ENCODE measurements at places on chromosomes 2 and 18.

GRCh38 chr2:120347396-120348060 lies 1.6 kb downstream of the INHBB start:
- DNase-seq = no peak

DNA sequence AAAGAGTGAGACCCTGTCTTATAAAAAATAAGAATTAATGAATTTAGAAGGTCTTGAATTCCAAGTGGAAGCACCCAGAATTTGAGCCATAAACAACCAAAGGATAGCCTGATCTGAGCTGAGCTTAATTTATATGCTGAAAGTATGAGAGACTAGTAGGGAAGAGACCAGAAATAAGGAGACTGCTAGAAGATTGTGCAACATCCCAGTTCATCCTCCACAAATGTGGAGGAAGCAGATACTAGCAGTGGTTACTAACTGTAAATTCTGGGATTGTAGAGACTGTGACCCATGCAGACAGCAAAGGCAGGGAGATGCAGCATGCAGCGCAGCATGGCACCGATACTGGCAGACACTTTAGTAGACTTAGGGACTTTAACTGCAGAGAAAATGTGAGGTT lies 1.5 kb upstream of the SULT1C2 start:
- no peak for DNase-seq

DNA sequence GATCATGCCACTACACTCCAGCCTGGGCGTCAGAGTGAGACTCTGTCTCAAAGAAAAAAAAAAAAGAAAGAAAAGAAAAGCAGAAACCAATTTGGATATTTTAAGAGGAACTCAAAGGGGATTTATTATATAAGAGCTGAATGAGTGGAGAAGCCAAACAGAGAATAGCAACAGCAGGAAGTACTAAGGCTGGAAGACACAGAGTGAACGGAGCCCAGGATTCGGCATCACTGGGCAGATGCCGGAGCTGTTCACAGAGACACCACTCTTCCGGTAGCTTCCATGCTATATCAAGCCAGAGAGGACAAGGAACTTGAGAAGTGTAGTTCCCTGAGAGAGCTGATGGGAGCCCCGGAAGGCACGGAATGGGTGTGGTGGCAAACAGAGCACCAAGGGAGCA lies 47.0 kb upstream of the CABLES1 start:
- DNase-seq = no peak

- no peak for DNase-seq
Measured at GRCh38 chr2:15935189-15935588, 5.2 kb upstream of the MYCN start.

- no peak for DNase-seq
Measured at GRCh38 chr2:194363878-194364277, 1293.1 kb upstream of the SLC39A10 start.

GRCh38 chr18:62412231-62412979 lies 87.3 kb downstream of the TNFRSF11A start:
- no peak for DNase-seq

DNA sequence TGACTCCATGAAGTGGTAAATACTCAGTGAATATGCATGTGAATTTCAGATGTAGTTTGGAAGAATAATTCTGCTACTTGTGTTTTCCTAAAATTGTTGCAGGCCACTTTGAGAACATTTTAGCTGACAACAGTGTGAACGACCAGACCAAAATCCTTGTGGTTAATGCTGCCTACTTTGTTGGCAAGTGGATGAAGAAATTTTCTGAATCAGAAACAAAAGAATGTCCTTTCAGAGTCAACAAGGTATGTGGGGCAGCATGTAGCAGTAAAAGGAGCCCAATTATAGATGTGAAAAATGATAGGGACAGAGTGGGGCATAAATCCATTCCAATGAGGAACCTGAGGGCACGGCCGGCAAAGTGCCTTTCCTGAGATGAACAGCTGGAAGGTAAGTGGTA lies 16.1 kb downstream of the SERPINB5 start:
- DNase-seq = no peak

GRCh38 chr2:48707466-48707865 lies 48.1 kb downstream of the LHCGR start:
- DNase-seq = peak; percentile 9

- peak; percentile 86 for DNase-seq
Measured at GRCh38 chr2:37119157-37119556, 34.8 kb downstream of the GPATCH11 start.

DNA sequence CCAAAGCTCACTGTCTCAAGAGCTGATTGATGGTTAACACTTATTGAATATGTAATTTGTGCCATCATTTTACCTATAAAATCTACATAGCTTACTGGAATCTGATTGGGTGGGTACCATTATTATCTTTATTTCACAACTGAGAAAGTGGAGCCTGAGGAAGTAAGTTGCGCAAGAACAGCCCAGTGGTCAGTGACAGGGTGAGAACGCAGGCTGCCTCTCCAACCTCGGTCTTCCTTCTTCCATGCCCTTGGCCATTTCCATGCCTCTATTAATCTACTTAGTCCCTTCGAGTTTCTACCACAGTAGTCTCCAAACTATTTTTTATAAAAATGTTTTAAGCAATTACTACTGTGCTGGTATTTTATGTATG lies 390.9 kb upstream of the VWC2L start:
- no peak for DNase-seq

- DNase-seq = no peak
Measured at GRCh38 chr18:76538846-76539245, 43.8 kb upstream of the ZNF516 start.

- DNase-seq = peak; percentile 45
Measured at GRCh38 chr18:34592961-34593382, 117.1 kb upstream of the DTNA start.

DNA sequence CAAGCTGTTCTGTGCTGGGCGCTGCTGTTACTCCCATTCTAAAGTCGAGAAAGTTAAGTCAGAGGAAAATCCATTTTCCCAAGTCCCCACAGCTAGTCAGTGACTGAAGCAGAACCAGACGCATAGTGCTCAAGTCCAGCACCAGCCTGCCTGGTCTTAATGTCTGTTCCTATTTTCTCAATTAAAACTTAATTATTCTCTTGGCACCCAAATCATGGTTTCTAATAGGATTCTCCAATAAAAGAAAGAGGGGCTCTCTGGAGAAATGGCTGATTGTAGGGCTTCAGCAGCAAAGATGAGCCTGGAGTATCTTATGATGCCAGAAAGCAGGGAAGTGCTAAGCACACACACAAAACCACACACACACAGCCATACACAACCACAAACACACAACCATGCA lies 531.0 kb upstream of the SALL3 start:
- no peak for DNase-seq

DNA sequence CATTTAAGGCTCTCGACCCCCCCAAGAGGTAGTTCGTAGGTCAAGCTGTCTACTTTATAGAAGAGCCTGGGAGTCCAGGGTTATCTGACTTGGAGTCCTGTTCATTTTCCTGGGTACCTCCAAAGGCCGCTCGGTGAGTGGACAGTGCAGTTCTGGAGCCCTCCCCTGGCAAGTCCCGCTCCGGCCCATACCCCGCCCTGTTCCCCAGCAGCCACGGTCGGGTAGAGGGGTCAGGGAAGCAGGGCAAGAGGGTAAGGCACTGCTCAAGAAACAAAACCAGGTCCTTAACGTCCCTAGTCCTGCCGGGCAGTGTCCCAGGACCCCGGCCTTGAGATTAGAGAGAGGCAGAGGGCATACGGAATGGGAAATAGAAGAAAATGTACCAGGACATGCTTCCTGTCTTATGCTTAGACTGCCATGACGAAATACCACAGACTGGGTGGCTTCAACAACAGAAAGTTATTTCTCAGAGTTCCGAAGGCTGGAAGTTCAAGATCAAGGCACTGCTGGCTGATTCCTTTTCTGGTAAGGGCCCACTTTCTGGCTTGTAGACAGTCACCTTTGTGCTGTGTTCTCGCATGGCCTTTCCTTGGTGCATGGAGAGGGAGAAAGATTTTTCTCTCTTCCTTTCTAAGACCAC lies 5.4 kb upstream of the HPCAL1 start:
- DNase-seq = no peak

GRCh38 chr18:11946756-11947155 lies 34.6 kb upstream of the IMPA2 start:
- no peak for DNase-seq

GRCh38 chr2:54656863-54657262 lies 66.6 kb upstream of the EML6 start:
- DNase-seq = no peak

GRCh38 chr18:24246143-24246542 lies 107.3 kb downstream of the CABYR start:
- no peak for DNase-seq

GRCh38 chr2:195520671-195521155 lies 136.3 kb upstream of the SLC39A10 start:
- no peak for DNase-seq

DNA sequence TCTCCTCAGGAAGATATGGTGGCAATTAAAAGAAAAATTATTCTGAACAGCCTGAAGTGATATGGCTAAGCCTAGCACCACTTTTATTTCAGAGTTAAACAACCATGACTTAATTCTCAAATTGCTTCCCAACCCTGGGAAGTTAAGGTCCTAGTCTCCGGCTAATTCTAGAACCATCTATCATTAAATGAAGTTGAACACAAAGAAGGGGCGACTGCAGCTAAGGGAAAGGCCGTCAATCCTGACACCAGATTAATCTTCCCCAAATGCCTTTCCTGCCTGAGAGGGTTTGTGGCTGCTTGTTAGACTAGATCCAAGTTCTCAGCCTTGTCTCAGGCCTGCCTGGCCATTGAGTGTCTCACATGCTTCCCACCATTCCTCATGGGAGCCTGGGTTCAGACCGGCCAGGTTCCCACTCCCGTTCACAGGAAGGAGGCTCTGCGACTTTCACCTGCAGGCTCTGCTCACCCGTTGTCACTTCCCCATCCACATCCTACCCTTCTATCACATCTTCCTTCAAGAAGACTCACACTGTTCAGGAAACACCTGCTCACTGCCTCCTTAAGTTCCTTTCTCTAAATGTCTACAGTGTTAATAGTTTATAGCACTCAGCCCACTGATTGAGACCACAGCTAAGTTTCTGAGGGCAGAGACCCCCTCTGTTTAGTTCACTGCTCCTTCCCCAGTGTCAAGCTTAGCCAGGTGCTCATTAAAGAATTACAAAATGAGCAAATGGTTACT lies 282.9 kb upstream of the REV1 start:
- DNase-seq = no peak
